Nucleus accumbens (tissue), 56 donors: ENCODE measurements at places on chromosomes 12 and 14.

- no peak for DNase-seq
Measured at GRCh38 chr14:74476107-74476506, 17.0 kb downstream of the NPC2 start.

- no peak for DNase-seq
Measured at GRCh38 chr14:73895939-73896338, 9.3 kb downstream of the ZNF410 start.

DNA sequence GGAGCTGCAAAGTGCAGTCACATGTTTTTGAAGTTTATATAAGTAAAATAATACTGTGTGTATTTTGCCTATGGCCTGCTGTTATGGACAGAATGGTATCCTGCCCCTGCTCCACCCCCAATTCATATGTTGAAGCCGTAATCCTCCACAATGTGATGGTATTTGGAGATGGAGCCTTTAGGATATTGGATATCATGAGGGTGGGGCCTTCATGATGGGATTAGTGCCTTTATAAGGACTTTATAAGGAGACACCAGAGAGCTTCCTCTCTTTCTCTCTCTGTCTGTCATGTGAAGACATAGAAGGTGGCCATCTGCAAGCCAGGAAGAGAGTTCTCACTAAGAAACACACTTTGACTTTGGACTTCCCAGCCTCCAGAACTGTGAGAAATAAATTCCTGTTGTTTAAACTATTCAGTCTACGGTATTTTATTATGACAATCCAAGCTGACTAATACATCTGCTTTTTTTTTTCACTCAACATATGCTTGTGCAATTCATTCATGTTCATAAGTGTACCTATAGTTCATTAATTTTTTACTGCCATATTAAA lies 3.1 kb upstream of the CHPT1 start:
- DNase-seq: no peak

- no peak for DNase-seq
Measured at GRCh38 chr12:67710582-67710981, 62.0 kb downstream of the DYRK2 start.

- DNase-seq: no peak
Measured at GRCh38 chr12:26281320-26281719, 85.9 kb downstream of the SSPN start.

DNA sequence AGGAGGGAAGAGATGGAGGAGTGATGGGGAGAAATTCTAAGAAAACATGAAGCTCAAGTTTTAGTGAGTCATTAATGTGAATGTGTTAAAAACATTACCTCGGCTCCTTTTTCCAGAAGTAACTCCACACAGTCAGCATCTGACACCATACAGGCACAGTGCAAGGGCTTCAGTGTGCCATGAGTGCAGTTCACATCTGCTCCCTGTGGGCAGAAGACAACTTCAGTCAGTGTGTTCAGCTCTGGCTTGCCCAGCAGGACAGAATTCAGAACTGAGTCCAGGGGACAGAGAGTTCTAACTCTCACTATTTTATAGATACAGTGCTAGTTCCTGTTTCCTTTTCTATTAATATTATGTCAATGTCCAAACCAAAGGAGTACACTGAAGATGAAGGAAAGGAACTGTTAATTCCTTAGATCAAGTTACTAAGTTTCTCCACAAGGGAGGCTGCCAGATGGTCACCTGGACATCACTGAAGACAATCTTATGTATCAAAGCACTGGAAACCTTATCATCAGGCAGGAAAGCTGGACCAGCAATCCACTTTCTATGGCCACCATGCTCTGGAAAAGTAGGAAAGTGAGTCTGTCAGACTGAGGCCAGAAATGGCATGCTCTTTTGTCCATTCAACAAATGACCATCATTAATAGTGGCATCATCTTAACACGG lies 6.1 kb downstream of the ASB8 start:
- DNase-seq: no peak

DNA sequence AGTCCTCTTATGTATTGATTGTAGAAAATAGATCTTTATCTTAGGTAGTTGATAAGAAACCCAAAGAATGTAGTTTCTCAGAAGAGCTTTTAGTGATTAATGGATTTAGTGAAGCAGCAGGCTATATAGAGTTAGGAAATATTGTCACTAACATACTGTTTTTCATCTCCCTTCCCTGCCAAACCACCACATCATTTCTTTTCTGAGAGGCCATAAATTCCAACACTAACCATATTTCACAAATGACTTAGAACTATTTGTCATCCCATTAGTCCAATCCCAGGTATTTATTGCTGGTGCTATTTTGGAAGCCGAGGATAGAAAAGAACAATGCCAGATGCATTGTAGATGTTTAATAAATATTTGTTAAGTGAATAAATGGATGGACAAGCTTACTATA lies 185.7 kb downstream of the KICS2 start:
- no peak for DNase-seq

- no peak for DNase-seq
Measured at GRCh38 chr14:94372021-94372605, 16.3 kb downstream of the SERPINA1 start.

DNA sequence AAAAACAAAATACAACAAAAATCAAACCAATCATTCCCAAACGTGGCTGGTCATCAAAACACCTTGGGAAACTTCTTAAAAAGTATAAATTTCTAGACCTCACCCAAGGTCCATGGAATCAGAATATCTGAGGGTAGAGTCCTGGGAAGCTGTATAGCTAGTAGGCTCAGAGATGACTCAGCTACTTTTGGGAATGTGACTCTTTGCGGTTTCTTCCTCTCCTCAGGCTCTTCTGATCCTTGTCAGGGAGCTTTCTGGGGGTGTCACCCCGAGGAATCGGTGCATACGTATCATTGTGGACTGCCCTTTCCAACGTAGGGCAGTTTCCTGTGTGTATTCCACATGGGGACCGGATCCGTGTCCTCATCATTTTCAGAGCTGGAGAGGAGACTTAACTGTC lies 14.8 kb downstream of the JDP2 start:
- DNase-seq: no peak

- DNase-seq: no peak
Measured at GRCh38 chr12:47225356-47225755, 145.6 kb upstream of the AMIGO2 start.

DNA sequence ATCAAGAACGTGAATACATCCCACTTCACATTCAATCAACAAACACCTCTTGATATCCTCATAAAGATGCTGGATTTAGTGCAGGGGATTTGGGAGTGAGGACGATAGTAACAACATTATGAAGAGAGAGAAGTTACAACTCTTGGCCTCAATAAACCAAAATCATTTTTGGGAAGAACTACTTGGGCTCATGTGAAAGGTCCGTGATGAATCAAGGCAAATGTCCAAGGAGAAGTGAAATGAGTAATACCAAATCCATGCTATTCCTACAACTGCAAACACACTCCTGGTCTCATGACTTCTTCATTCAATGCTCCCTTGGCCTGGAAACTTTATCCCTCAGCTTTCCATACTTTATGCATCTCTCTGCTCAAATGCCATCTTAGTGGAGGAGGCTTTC lies 162.0 kb upstream of the LMNTD1 start:
- no peak for DNase-seq

- no peak for DNase-seq
Measured at GRCh38 chr14:66248256-66248655, 237.9 kb upstream of the CCDC196 start.

DNA sequence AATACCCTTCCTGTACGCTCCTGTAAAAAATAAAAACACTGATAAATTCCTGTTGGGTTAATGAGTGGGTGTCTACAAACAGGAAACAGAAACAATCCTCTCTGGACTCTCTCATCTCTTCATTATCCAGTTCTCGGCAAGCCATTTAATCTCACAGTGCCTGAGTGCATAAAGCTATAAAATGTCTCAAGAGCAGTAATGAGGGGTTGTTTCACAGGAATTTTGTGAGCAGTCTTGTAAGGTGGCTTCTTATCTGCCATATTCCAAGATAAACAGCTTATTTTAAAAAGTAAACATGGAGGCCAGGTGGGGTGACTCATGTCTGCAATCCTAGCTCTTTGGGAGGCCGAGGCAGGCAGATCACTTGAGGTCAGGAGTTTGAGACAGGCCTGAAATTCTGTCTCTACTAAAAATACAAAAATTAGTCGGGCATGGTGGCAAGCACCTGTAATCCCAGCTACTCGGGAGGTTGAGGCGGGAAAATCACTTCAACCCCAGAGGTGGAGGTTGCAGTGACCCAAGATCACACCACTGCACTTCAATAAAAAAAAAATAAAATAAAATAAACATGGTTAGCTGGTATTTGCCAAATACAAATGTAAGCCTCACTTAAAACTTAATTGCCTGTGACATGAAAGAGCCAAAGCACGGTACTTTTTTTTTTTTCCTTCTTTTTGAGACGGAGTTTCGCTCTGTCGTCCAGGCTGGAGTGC lies 54.0 kb downstream of the CLIP1 start:
- no peak for DNase-seq

- DNase-seq: no peak
Measured at GRCh38 chr14:70108419-70108818, 80.3 kb downstream of the SLC8A3 start.

DNA sequence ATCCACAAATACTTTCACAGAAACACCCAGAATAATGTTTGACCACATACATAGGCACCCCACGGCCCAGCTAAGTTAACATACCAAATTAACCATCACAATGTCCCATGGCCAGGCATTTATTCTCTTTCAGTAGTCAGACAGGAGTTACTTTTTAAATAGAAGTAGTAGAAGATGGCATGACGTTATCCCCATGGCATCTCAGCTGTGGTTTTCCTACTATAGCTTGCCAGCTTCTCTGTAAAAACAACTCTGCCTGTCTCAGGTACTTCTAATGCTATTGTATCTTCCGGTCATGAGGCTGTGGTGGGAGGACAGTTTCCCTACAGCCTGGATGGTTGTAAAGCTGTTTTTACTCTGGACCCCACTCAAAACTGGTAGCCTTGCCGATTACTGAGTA lies 19.3 kb downstream of the CTSG start:
- DNase-seq: no peak

GRCh38 chr14:75151851-75152250 lies 24.6 kb downstream of the TMED10 start:
- no peak for DNase-seq

DNA sequence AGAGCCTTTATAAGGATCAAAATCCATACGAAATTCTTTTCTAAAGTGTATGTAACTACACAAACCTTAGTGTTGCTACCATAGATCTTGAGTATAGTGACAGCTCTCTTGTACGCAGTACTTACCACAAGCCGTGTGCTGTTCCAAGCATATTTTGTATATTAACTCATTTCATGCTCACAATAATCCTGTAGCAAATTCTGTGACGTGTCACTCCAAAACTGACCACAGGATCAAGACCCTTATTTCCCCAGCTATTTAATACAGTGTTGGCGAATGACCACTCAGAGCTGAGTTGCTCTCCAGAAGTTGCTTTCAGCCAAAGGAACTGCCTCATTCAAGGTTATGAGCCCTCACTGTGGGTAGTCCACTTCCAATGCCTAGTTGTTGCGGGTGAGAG lies 169.8 kb downstream of the BTG1 start:
- no peak for DNase-seq

GRCh38 chr14:58987591-58987990 lies 200.9 kb upstream of the DAAM1 start:
- no peak for DNase-seq

DNA sequence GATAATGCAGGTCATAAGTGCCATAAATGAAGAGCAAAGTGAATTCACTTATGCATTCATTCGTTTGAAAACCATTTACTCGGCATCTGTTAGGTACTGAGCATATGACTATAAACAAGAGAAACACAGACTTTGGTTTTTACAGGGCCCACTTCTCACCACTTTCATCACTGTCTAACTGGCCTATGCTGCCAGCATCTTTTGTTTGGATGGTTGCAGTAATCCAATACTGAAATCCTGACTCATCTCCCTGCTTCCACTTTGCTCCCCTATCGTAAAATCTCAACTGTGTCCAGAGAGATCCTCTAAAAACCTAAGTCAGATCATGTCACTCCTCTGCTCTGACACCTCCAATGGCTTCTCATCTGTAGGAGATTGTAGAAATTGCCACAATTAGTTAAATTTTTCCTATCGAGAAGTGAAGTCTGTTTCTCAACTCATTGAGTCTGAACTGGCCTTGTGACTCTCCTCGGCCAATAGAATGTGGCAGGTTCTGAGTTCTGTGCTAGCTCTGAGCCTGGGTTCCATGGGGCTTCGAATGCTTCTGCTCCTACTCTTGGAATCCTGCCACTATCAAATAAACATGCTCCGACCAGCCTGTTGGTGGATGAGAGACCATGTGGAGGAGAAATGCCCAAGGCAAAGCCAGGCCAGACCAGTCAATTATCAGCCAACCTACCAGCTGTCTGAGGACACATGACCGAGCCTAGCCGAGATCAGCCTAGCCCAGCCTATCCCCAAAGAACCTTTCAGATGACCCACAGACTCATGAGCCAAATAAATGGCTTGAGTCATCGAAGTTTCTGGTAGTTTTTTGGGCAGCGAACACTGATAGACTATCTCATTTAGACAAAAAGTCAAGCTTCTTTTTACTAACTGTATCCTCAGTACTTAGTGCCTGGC lies 2.2 kb upstream of the BATF start:
- no peak for DNase-seq

- DNase-seq: no peak
Measured at GRCh38 chr14:103890052-103890371, 38.2 kb upstream of the TDRD9 start.

DNA sequence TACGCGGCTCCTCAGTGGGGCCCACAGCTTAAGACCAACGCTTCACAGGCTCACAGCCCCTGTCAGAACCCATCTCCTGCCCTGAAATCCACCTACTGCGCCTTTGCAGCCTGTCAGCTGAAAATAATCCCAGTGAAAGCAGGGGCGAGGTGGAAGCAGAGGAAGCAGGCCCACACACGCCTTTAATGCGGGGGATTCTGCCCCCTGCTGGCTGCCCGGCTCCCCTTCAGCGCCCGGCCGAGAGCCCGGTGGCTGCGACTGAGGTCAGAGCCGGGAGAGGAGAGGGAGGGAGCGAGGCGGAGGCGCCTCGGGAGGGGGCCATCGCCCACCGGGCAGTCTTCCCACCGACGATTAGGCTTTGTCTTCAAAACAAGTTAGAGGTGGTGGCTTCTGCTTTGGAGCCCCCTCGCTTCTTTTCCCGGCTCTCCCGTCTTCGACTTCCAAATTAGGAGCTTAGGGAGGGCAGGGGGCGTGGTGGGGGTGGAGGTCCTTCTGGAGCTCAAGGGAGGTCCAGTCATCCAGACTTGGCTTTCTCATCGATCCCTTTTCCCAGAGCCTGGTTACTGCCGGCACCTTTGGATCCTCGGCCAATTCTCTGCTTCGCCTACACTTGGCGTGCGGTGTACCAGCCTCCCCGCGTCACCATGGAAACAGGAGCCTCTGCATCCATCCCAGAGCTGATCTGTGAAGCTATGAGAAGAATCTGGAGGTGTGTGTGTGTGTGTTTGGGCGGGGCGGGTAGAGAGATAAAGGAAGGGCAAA lies 25.2 kb upstream of the RND1 start:
- DNase-seq: peak; percentile 64

DNA sequence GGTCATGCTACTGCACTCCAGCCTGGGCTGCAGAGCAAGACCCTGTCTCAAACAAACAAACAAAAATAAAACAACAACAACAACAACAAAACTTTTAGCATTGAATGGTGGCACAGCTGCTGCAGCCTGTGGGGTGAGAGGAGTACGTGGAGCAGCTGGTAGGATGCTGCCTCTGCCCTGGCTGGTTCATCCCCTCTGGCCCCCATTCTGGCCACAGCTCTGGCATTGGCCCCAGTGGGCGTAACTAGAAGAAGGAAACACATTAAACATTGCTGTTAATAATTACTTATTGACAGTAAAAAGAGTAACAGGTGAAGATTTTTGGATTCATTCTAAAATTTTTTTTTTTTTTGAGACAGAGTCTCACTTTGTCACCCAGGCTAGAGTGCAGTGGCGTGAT lies 28.8 kb upstream of the C2CD5 start:
- no peak for DNase-seq

GRCh38 chr12:111532751-111533150 lies 66.4 kb downstream of the ATXN2 start:
- DNase-seq: no peak
